ENCODE measurements at places on chromosomes 5 and 9. TPM values are rescaled to one million over a fixed set of nuclear protein-coding genes. Genes with fewer than 3 reads are reported as not detected.

BTNL3 gene
- not detected for total RNA-seq

DMRT3 gene
- total RNA-seq: not detected

VDAC1 gene
- total RNA-seq: 334 TPM

SLC25A48 gene
- total RNA-seq: not detected

CTSV gene
- total RNA-seq: 1.9 TPM

RNF183 gene
- not detected for total RNA-seq

COL5A1 gene
- total RNA-seq: not detected

GRXCR2 gene
- total RNA-seq: not detected

ANKRD18A gene
- total RNA-seq: 46.0 TPM

SPATA31D4 gene
- total RNA-seq: not detected

SLC6A3 gene
- total RNA-seq: not detected

CCDC152 gene
- total RNA-seq: not detected

NLN gene
- 24.6 TPM for total RNA-seq

PCDHGA11 gene
- total RNA-seq: 0.30 TPM

PCDHGA3 gene
- 0.07 TPM for total RNA-seq

CENPK gene
- total RNA-seq: 15.3 TPM

NUTM2F gene
- total RNA-seq: not detected

TUSC1 gene
- total RNA-seq: 10.3 TPM

LCN9 gene
- total RNA-seq: not detected

CD274 gene
- 2.6 TPM for total RNA-seq

FANCC gene
- total RNA-seq: 12.1 TPM

FAM81B gene
- total RNA-seq: not detected

FAM200C gene
- total RNA-seq: 3.7 TPM

TMED9 gene
- 301 TPM for total RNA-seq

SLC45A2 gene
- total RNA-seq: not detected

EIF4E1B gene
- total RNA-seq: not detected

Data from MCF 10A (cell line).